Left renal pelvis (tissue), 4 donors: ENCODE measurements at places on chromosomes 16 and 17. TPM values are rescaled to one million over a fixed set of nuclear protein-coding genes. Genes with fewer than 3 reads are reported as not detected.

The TEX14 gene
- 0.27 TPM for polyA plus RNA-seq

DNA sequence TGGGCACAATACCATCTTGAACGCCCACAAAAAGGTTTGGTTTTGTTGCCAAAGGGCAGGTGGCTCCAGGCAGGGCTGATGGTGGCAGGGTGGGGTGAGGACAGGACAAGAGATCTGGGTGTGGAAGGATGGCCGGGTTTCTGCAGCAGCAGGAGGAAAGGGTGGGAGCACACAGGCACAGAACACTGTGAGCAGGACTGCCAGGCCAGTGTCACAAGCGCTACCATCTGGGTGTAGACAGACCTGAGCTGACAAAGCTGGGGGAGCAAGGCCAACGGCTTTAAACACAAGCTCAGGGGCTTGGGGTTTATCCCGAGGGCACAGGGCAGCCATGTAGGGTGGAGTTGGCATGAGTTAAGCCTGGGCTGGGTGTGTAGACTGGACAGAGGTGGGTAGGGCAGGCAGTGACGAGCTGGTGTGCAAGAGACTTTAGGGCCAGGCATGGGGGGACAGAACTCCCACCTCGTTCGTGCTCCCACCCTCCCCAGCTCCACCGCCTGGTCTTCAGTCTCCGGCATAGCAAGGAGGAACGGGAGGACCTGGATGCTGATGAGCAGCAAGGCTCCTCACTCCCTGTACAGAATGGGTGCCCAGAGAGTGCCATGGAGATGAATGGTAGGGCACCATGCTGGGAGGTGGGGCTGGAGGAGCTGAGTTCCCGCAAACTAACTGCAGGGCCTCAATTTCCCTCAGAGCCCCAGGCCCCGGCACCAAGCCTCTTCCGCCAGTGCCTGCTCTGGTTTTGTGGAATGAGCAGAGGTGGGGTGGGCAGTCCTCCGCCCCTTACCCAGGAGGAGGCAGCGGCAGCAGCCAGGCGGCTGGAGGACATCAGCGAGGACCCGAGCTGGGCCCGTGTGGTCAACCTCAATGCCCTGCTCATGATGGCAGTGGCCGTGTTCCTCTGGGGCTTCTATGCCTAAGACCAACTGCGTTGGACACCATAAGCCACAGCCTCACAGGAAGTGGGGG, 7.0 kb downstream of the SLC5A2 start:
- DNase-seq: no peak

DNA sequence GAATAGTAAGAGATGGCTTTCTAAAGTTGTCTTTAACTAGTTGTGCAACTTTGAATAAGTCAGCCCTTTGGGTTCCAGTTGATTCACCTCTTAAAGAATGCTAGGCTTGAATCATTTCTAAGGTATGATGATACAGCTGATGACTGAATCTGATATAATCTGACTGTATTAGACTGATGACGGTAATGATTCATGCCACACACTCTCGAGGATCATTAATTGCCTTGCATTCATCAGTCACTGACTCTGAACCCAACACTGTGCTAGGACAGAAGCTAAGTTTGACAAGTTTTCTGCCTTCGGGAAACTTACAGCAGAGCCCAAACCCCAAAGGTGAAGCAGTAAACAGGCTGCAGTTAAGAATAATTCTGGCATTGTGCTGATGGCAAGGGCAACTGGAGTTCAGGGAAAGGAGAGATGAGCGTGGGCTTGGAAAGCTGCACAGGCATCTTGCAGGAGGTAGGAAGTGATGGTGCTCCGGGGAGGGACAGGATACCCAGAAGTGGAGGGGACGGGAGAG, 25.8 kb downstream of the ASIC2 start:
- no peak for DNase-seq

The KANSL1 gene
- polyA plus RNA-seq: 93.4 TPM

DNA sequence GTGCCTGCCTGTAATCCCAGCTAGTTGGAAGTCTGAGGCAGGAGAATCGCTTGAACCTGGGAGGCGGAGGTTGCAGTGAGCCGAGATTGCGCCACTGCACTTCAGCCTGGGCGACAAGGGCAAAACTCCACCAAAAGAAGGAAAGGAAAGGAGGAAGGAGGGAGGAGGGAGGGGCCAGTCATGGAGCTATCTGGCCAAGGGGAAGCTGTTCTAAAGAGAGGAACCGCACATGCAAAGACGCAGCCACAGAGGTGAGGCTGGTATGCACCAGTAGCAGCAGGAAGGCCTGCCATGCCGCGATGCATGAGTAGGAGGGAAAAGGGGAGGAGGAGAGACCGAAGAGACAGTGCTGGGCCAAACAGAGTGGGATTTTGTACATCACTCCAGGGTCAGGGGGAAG, 35.9 kb downstream of the HSBP1 start:
- DNase-seq: no peak

DNA sequence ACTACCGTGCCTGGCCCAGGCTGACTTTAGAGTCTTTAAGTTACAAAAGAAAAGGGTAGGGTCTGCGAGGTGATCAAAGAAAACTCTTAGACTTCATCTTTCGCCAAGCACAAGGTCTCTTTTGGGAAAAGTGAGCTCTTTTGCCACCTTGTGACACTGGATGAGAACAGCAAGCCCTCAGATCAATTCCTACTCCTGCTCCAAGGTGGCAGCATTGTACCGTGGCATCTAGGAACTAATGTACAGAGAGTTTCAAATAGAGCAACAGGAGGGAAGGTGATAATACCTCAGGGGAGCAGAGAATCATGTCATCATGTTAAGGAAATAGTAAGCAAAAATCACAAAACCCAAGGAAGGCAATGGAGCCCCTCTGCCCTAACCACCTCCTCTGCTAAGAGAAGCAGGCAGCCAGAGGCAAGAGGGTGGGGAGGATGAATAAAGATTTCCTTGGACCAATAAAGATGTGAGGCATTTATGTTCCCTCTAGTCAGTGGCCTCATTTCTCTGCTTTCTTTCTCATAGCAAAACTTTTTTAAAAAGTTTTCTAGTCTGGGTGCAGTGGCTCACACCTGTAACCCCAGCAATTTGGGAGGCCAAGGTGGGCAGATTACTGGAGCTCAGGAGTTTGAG, 2.1 kb upstream of the C17orf78 start:
- DNase-seq: peak; percentile 46
